ENCODE measurements at places on chromosomes 4 and X.

DNA sequence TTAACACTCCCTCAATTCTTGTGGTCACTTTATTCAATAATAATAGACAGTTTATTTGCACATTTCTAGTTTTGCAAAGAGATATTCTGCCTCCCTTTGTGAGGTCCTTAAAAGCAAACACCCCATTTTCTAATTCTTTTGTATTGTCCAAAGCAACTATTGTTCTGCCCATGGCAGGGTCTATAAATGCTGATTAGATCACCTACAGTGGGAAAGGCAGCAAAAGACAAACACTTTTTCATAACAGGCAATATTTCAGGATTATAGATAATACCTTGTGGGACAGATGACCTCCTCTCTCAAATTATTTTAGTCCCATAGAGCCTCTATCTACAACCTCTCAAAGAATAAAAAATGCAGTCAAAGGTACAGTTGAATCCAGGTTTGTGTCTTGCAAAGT lies 28.6 kb downstream of the COMMD8 start:
- DNase-seq = no peak

DNA sequence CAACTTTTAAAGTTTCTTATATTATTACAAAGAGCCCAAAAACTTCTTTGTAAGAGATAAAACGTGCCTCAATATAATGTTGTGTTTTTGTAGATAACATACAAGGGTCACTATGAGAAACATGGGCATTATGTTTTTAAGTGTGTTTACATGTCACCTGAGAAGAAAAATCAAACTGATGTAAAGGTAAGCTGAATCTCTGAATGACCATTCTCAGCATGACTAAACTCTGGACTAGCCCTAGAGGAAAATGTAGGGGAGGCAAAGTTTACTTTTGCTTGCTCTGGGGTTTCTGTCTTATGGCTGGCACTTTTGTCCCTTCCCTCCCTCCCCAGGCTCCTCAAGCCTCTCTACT lies 6.8 kb downstream of the MEPE start:
- no peak for DNase-seq

- DNase-seq = no peak
These were observed 639.7 kb upstream of the ACTRT1 start for GRCh38 chrX:128691872-128692271.

- peak; percentile 20 for DNase-seq
These were observed 372.3 kb downstream of the TMA16 start for GRCh38 chr4:163866728-163867315.

DNA sequence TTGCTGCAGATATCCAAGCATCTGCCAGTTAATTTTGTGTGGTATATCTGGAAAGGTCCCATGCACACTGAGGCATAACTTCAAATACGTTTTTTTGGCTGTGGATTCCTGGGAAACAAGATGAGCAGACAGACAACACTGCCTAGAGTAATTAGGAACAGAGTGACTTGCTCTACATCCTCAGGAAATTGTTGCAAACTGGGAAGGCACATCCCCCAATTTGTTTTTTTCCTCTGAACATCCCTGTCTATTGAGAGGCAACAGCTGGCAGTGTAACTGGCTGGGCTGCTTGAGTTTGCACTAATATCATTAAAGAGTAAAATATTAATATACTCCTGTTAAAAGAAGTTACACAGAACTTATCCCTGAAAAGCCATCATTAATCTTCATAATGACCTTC lies 207.7 kb upstream of the SLIT2 start:
- no peak for DNase-seq

- peak; percentile 28 for DNase-seq
These were observed 43.1 kb upstream of the RPS6KA3 start for GRCh38 chrX:20309806-20310205.

DNA sequence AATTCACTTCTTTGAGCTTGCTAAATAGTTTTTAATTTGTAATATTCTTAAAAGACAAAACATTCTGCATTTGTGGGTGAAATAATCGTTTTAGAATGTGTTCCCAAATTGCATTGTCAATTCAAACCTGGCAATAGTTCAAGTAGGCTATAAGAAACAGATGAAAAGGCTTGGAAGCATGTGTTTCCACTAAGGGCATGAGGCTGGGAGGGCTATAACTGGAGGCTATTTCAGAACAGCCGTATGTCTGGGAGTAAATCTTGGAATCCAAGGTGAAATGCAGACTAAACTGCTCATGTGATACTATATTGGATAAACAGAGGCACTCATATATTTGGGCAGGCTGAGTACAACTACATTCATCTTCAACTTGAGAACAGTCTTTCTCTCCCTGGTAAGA lies 117.4 kb upstream of the GRPR start:
- no peak for DNase-seq

DNA sequence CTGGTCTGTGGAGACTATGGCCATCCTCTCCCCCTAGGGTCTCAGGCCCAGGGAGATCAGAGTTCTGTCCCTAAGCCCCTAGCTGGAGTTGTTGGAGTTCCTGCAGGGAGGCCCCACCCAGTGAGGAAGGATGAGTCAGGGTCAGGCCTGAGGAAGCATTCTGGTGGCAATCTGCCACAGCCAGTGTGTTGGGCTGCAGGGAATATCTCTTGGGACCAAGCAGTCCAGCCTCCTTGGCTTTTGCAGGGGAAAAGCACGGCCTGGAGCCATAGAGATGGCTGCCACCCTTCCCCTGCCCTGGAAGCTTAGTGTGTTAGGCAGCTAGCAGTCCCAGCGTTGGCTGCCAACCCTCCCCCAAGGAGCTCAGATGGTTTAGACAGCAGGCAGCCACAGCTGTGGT lies 202.4 kb downstream of the RTL9 start:
- DNase-seq = no peak

DNA sequence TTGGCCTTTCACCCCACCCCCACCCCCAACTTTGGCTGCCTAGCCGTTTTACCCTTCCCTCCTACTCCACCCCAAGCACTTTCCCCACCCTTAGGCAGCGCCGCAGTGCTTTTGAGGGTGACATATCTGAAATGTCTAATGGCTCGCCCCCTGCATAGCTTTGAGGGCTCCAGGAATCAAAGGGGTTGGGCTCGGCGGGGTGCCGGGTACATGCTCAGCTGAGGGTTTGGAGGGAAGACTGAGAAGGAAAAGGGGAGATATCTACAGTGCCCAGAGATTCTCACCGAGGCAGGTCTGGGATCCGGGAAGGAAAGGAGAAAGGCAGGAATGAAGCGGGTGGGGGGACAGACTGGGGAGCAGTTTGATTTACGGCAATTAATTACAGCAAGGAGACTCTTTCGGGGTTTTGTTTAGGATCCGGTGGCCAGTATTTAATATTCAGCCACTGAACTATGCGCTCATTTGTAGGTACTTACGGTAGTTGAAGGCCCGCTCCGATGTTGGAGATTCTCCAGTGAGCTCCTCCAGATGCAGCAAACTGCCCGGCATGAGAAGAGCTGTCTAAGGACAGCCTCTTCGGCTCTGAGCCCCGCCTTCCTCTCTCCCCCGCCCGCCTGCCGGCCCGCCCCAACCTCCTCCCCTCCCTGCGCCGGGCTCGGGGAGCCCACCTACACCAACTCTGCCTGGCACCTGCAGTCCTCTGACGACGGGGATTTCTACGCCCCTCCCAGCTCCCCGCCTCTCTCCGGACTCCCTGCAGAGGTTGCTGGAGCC lies at the start of gene IGSF1:
Gene IGSF1 (minus strand): TSS at position 569 of the 774 bp plus-strand sequence. CDS start 2,632 bp downstream, outside the sequence.
- DNase-seq = peak; percentile 4

DNA sequence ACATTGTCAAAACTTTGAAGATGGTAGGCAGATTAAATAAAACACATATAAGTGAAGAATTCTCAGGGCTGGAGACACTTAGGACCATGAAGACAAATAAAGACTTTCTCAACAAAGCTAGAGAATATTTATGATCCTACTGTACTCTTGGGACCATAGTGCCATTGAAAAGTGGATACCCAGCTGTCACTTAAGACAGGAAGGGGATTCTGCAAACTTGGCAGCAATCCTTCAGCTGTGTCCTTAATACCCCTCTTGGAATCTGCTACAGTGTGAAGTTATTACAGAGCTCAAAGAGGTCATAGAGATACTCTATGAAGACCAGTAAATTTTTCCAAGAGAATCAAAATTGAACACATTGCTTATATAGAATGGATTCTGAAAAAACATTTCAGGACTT lies 24.3 kb downstream of the PDE5A start:
- no peak for DNase-seq

- no peak for DNase-seq
These were observed 81.5 kb upstream of the PTPN13 start for GRCh38 chr4:86512631-86513030.

GRCh38 chr4:158865520-158866177 lies 96.8 kb downstream of the FNIP2 start:
- DNase-seq = no peak

GRCh38 chr4:13180701-13181100 lies 303.4 kb downstream of the RAB28 start:
- DNase-seq = no peak

DNA sequence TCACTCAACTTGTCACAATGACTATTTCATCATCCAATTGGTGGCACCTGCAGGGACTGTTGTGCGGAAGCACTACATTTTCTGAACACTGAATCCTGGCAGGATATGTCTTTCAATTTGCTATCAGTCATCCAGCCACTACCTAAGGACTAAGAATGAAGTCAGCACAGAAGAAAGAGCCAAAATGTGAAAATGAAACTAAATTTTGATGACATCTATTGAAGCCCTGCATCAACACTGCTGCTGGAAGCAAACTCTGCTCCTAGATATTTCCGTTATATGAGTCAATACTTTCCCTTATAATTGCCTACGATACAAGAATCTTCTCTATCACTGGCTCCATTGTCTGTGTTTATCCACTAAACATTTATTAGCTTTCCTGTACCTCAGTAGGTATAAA lies 917.9 kb downstream of the RAPGEF2 start:
- no peak for DNase-seq

- DNase-seq = no peak
These were observed 23.2 kb upstream of the PTTG2 start for GRCh38 chr4:37936889-37937498.

GRCh38 chrX:103175944-103176753 lies 38.8 kb upstream of the BEX4 start:
- peak; percentile 58 for DNase-seq

- DNase-seq = no peak
These were observed 60.1 kb downstream of the SEPTIN11 start for GRCh38 chr4:77009511-77010115.

DNA sequence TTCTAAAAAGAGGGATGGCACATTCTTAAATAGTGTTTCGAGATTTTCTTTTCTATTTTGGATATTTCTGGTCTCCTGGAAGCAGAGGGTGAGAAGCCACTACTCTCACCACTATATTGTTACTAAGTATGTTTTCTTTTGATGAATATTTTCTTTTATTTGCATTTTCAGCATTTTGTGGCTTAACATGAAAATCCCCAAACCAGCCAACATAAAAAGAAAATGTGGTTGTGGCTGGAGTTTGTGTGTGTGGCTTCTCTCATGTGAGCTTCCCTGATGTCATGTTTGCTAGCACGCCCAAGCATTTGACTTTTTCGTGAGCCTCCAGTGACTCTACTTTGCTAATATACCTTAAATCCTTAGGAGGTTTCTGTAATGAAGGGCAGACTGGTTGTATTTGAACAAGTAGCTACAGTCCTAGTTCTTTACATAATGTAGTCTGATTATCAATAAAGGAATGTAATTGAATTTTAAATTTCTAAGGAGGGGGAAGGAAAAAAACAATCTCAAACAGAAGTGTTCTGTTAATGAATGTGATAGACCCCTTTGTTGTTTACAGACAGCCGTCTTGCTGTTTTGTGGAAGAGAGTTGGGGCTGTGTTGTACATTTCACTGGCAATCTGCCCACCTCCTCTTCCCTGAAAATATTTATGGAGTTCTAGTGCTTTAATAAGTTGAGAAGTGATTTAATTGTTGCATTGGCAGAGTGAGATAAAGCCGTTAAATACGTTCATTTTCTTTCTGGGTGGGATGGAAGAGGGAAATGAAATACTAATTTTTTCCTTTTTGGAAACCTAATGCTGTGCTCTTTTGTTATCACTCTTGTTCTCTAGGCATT lies 114.6 kb downstream of the ARHGAP10 start:
- no peak for DNase-seq
